ENCODE measurements at places on chromosomes 6 and 20.

DNA sequence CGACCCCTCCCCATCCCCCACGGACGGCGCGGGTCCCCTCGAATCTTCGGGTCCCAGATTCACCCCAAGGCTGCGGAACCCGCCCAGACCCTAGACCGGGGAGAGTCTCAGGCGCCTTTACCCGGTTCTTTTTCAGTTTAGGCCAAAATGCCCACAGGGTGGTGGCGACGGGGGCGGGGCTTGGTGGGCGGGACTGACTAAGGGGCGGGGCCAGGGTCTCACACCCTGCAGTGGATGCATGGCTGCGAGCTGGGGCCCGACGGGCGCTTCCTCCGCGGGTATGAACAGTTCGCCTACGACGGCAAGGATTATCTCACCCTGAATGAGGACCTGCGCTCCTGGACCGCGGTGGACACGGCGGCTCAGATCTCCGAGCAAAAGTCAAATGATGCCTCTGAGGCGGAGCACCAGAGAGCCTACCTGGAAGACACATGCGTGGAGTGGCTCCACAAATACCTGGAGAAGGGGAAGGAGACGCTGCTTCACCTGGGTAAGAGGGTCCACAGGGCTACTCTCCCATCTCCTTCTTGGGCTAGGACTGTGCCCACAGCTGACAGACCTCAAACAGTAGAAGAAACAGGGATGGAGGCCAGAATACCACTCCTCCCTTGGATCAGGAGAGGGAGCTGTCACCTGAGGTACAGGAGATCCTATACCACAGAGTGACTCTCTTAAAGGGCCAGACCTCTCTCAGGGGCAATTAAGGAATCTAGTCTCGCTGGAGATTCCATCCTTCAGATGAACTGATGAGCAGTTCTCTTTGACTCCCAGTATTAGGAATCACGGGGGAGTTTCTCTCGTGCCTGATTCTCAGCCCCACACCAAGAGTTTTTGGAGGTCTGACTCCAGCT, 942 bp downstream of the HLA-E start:
- DNase-seq: peak; percentile 79

DNA sequence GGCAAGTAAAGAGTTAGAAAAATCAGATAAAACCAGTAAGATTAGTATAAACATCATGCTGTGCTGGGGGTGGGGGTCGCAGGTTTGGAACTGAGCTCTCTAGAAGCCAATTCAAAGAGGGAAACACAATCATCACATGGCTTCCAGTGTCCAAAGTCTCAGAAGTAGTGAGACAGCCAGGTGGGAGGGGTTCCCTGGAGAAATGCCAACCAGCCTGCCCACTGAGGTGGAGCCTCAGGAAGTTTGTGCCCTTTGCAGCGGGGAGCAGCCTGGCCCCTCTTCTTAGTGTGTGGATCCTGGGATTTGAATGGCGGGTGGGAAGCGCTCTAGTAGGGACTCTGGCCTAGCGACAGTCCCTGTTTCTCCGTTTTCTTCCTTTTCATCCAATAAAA, 21.4 kb downstream of the C6orf15 start:
- DNase-seq: no peak

DNA sequence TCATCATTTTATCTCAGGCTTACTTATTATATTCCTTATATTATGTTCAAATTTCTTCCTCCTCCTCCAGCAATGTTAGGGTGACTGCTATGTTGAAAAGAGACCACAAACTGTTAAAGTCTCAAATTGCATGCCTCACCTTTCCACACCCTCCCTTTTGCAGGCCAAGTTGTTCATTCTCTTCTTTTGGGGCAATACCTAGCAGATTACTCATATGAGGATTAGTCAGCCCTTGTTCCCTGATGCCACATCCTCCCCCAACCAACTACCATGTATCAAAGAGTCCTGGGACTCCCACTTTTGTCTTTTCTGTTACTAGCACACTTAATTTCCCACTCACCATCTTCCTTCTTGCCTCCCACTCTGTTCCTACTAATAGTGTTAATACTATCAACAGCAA, 434.7 kb downstream of the BCKDHB start:
- DNase-seq: no peak

GRCh38 chr6:167506443-167507301, 181.8 kb downstream of the TTLL2 start:
- no peak for DNase-seq

DNA sequence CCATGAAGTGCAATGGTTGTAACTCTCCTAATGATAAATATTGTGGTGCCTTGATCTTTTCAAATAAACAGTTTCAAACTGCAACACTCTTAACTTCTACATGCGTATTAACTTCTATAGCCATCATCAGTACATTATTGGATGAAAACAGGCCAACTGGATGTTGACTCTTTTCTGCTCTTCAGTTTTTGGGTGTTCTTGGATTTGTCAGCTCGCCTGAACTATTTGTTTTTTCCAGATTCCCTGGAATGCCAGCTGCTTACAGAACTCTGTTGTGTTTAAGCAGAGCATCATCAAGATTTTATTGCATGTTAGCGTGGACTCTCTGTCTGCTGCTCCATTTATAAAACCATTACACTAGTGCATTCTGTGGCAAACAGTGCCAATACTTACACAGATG, 626.1 kb downstream of the HDGFL1 start:
- DNase-seq: no peak

DNA sequence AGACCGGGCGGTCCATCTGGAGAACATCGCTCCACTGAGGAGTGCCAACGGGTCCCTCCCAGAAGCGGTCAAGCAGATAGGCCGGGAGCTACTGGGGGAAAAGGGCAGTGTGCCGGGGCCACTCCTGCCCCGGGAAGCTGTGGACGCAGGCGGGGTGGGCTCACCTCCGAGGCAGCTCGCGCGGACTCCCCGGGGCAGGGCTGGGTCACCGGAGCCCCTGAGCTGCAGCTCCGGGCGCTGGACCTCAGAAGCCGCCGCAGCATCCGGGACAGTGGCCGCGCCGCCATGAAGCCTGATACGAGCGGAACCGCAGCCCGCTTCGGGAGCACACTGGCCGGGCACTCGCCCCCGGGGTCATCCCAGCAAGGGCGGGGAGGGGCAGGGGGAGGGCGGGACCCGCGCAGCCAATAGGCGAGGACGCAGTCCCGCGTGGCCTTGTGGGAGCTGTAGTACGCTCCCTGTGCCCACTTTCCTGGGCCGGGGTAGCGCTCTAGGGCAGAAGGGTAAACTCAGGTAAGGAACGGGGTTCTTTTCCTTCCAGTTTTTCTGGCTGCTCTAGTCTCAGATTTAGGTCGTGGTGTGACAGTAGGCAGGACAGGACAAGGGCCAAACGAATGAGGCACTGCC, at the start of gene MOCS1:
Gene MOCS1 (minus strand): TSS at position 332 of the 627 bp plus-strand sequence. CDS start 45 bp downstream, at position 287.
- DNase-seq: peak; percentile 22

DNA sequence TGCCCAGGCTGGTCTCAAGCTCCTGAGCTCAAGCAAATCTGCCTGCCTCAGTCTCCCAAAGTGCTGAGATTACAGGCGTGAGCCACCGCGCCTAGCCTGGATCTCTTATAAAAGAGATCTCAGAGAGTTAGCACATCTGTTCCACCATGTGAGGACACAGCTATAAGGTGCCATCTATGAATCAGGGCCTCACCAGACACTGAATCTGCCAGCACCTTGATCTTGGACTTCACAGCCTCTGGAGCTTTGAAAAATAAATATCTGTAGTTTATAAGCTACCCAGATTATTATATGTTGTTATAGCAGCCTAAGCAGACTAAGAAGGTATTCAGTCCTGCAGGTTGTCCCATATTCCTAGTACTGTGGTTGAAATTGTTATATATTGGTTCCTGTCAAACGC, 33.2 kb upstream of the SHLD1 start:
- DNase-seq: no peak

DNA sequence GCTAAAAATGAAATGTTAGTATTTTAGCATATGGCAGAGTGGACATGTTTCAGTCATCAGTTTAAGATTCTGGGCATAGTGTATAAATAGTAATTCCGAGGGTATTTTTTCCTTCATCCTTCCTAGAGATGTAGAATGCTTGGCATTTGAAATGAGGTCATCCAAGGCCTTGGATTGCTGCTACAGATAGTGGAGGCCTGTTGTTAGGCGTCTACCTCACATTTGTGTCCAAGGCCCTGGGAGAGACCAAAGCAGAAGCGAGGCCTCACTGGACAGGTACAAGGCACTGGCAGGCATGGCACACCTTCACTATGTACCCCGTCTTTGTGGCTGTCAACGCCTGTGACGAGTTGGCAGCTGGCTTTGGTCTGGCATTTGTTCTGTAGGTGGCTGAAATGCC, 58.0 kb downstream of the DTD1 start:
- DNase-seq: no peak

DNA sequence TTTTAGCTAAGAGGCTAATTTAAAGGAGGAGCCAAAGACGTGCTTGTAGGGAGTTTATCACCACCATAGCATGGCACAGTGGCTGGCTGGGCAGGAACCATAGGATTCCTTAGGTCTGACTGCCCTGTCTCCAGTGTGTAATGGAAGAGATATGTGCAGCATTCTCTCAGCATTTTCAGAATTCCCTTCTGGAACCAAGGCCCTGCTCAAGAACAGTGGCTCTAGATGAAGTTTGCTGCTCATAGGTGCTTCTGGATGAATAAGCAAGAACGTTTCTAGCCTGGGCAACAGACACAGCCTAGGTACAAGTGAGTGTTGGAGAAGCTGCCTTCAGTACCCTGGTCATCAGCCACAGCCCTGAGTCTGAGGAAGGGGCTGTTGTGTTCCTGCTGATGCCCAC, 69.1 kb downstream of the LCA5 start:
- DNase-seq: no peak

DNA sequence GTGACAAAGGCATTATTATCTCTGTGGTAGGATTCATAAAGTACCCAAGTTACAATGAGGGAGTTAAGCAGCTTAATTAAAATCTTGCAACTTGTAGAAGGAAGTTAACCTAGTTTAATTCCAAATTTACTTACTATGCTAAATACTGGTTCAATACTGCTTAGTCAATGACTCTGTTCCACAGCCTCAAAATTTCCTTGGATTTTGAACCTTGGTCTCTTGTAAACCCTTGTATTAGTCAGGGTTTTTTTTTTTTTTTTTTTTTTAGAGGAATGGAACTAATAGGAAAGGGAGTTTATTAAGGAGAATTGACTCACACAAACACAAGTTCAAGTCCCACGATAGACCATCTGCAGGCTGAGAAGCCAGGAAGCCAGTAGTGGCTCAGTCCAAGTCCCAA, 163.4 kb downstream of the HS3ST5 start:
- DNase-seq: no peak

DNA sequence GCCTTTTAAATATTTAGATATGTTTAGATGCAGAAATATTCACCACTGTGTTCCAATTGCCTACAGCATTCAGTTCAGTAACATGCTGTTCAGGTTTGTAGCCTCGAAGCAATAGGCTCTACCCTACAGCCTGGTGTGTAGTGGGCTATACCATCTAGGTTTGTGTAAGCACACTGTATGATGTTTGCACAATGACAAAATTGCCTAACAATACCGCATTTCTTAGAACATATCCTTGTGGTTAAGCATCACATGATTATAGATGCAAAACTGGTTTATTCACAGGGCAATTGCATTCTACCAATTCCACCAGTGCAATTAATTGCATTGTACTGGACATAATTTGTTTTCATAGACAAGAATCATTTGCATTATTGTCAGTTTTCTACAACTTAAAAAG, 7.9 kb upstream of the SLC22A16 start:
- DNase-seq: no peak

DNA sequence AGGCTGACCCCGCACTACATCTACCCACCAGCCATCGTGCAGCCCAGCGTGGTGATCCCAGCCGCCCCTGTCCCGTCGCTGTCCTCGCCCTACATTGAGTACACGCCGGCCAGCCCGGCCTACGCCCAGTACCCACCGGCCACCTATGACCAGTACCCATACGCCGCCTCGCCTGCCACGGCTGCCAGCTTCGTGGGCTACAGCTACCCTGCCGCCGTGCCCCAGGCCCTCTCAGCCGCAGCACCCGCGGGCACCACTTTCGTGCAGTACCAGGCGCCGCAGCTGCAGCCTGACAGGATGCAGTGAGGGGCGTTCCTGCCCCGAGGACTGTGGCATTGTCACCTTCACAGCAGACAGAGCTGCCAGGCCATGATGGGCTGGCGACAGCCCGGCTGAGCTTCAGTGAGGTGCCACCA, 16.4 kb downstream of the RBM38 start:
- DNase-seq: no peak

GRCh38 chr6:41271901-41272395, 14.5 kb downstream of the TREM1 start:
- no peak for DNase-seq

GRCh38 chr6:168280899-168281245, 38.7 kb downstream of the DACT2 start:
- DNase-seq: no peak

- DNase-seq: no peak
These were observed 2.9 kb downstream of the PKIG start for GRCh38 chr20:44585057-44585963.

DNA sequence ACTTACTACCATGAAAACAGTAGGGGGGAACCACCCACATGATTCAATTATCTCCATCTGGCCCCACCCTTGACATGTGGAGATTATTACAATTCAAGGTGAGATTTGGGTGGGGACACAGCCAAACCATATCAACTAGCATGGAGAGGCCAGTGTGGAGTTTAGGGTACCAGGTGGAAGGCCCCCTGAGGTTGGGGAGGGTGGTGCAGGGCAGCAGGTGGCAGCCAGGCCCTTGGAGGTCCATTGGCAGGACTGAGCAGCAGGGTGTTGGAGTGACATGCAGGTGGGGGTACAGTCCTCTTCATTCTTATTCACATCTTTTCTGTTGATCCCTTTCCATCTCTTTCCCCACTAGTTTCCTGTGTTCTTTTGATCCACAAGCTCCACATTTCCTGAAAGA, 42.9 kb downstream of the PHACTR3 start:
- no peak for DNase-seq

DNA sequence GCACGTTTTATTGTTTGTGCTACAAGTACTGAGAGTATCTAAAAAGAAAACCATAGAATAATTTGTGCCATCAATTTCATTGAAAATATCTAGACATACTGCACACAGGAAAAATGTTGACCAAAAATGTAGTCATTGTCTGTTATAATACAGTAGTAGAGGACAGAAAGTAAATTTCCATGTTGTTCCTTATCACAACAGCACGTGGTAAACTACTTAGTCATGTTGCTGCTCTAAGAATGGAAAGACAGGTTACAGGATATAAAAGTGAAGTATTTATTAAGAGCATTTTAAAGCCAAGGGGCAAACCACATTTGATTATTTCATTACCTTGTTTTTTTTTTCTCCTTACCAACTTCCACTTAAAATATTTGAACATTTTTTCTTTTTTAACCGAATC, 89.0 kb upstream of the CEP85L start:
- no peak for DNase-seq

DNA sequence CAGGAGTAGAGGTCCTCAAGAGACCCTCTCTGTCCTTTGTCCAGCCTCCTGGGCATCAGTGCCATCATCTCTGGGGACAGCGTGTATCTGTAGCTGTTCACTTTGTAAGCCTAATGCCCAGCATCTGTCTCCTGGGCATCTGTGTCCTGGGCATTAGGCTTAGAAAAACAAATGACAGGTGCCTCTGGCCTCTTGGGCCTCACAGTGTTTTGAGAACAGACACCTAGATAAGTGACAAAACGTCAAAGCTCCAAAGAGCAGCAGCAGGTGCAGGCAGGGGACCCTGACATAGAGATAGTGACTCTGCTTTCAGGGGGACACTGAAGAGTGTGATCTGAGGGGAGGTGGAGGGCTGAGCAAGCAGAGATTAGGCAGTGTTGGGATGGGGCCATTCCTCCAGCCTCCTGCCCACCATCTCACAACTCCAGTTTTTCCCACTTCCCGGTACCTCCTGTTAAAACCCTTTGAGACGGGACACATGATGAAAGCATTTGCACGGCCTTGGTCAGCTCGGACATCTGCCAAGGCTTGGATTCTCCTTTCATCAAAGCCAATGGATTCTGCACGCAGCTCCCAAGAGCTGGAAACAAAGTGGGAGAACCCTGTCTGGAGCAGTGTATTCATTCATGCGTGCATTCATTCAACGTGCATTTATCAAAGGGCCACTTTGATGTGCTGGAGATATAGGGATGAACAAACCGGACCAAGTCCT, 55.5 kb upstream of the CD93 start:
- no peak for DNase-seq

Measured in effector CD8-positive, alpha-beta T cell (primary cell).